ENCODE measurements at places on chromosomes 7 and 10.

- DNase-seq = no peak
Observed at GRCh38 chr7:150621376-150621775, 10.8 kb downstream of the GIMAP6 start.

GRCh38 chr7:26760501-26760900, 103.9 kb downstream of the SKAP2 start:
- no peak for DNase-seq

DNA sequence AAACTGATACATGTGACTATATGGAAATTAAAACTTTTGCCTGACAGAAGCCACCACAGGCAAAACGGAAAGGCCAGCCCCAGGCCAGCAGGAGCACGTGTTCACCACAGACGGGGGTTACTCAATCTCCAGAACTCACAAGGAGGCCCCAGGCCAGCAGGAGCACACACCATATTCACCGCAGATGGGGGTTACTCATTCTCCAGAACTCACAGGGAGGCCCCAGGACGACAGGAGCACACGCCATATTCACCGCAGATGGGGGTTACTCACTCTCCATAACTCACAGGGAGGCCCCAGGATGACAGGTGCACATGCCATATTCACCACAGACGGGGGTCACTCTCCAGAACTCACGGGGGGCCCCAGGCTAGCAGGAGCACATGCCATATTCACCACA, 61.5 kb downstream of the NKX6-2 start:
- no peak for DNase-seq

GRCh38 chr7:76023002-76023401, 24.8 kb downstream of the STYXL1 start:
- peak; percentile 67 for DNase-seq

DNA sequence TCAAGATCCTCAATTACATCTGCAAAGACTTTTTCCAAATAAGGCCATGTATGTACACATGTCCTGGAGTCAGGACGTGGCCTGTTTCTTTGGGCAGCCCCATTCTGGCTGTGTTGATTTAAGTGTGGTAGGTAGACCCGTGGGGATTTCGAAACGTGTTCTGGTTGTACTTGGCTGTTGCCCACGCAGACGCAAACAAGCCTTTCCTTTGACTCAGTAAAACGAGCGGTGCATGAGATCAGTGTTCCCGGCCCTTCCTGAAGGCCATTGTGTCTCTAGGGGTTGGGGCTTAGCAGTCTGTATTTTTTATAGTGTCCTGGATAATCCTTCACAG, 64.8 kb upstream of the DNAJB6 start:
- DNase-seq = no peak

DNA sequence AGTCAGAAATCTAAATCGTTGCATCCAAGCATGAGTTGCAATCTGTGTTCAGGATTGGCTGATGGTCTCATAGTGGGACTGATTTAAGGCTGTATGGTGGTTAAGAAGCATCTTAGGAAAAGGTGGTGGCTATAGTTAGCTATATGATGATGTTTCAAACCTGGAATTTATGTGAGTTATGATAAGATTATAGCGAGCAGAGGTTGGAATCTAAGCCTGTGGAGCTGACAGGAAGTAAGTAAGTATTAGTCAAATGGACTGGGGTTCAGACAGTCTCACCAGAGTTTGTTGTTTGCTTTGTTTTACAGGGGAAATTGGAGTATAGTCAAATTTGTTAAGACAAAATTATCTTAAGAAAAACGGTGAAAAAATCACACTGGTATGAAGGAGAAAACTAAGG, 56.7 kb downstream of the ANKRD7 start:
- DNase-seq = no peak

- DNase-seq = no peak
Observed at GRCh38 chr10:110103921-110104461, 96.2 kb downstream of the ADD3 start.

DNA sequence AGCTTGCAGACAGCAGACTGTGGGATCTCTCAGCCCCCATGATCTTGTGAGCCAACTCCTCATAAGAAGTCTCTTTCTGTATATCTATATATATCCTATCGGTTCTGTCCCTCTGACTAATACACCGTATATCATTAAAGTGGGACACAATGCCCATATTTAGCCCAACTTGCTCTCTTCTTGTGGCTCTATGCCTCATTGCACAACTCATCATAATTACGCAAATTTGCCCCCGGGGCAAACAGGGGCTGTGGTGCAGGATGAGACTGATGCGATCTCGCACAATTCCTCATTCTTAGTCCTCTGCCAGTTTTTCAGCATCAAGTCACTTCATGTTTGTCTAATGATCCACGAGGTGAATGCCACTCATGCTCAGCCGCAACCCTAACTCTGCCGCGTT, 183.2 kb downstream of the PRPF18 start:
- DNase-seq = no peak

- no peak for DNase-seq
Observed at GRCh38 chr10:78510566-78511323, 477.1 kb downstream of the RPS24 start.

GRCh38 chr7:131292141-131292905, 35.4 kb upstream of the MKLN1 start:
- DNase-seq = no peak

DNA sequence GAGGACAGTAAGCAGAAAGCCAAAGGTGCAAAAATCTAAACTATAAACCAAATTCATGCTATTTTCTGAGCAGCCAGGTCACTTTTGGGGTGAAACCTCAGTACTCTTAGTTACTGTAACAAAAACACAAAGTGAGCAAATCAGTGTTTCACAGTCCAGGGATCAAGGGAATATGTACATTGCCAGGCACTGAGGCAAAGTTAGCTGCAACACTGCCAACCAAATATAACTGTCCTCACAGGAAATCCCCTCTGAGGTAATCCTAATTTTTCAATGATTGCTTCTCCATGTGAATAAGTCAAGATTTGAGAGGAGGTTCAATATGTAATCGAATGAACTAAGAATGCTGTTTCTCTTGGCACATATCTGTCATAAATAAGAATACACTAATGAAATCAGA, 229.7 kb downstream of the TSPAN12 start:
- DNase-seq = no peak

- DNase-seq = no peak
Observed at GRCh38 chr10:112914288-112914952, 35.6 kb upstream of the TCF7L2 start.

DNA sequence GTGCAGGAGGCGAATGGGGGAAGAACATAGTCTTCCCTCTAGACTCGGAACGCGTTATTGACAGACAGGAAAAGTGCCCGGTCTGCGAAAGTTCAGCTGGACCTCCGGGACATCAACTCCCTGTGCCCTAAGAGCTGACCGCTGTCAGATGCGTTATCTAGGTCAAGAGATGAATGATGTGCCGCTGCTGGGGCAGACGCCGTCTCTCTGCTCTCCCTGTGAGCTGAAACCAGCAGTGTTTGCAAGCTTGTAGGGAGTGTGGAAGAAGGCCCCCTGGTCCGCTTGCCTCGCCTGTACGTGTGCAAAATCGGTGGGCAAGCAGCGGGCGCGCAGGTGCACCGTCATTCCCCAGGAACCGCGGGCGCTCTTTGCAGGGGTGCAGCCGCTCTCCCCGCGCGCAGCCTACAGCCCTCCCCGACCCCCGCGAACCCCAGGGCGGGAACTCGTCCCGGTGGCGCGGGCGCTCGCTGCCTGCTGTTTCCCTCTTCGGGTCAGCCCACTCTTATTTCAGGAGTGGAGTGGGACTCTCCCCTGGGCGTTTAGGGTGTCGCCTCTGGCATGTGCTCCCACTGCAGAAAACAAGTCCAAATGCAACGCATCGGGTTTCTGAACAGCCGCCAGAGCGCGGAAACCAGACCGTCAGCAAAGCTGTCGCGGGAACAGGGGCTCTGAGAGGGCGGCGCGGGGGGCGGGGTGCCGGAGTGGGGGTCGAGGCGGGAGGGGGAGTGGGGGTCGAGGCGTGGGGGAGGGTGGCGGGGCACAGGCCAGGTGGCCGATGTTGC, 1.8 kb upstream of the PFKFB3 start:
- no peak for DNase-seq

DNA sequence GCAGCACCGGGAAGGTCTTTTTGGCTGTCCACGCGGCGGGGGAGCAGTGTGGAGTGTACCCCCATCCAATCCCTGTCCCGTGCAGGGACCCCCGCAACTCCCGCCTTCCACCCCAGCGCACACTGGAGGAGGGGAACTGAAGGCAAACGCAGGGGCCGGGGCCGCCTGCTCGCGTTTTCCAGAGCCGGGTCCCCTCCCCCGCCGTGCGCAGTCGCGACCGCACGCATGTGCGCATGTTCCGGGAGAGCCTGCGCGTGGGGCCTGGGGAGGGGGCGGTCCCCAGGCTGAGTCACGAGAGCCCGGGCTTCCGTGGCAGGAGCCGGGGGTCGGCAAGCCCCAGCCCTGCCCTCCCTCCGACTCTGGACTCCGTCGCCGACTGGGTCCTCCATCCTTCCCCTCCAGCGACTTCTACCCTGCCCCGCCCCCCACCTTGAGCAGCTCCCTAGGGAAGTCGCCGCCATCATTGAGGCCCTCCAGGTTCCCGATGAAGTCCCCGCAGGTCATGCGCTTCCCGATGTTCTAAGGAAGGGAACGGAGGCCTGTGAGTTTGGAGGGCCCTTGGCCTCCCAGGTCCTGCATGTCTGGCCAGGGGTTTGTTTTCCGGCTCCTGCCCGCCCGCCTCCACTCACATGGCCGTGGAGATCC, 8.0 kb downstream of the PSD start:
- DNase-seq = no peak

DNA sequence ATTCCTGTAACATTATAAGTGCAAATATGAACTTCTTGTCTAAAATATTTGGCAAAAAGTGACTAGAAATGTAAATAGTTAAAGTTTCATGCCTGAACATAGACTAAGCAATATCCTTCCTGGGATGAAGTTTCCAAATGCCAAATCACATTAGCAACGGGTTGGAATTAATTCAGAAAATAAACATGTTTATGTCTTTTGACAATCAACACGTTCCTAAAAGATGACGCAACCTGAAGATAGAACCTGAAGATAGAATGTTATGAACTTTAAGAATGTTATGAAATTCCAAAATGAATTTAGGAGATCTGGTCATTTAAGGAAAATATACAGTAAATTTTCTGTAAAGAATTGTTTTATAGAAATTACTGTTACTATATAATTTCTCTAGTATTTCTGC, 9.2 kb downstream of the LAMB4 start:
- DNase-seq = no peak

DNA sequence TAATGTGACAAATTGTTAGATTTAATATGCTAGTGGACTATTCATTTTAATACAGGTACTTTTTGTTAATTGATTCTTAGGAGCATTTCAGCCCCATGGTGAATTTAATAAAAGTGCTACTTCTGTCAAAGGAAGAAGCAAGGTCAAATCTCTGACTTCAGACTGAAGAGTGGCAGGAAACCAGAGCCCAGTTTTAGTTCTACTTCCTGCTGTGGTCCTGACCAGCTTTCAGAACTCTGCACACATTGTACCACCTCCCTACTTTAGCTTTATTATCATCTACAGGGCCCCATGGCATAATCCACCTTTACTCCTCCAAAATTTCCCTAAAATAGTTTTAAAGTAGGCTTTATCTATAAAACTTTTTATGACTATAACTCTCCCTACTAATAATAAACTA, 33.7 kb downstream of the CTTNBP2 start:
- no peak for DNase-seq

GRCh38 chr10:86377797-86378146, 11.2 kb upstream of the GRID1 start:
- DNase-seq = no peak

DNA sequence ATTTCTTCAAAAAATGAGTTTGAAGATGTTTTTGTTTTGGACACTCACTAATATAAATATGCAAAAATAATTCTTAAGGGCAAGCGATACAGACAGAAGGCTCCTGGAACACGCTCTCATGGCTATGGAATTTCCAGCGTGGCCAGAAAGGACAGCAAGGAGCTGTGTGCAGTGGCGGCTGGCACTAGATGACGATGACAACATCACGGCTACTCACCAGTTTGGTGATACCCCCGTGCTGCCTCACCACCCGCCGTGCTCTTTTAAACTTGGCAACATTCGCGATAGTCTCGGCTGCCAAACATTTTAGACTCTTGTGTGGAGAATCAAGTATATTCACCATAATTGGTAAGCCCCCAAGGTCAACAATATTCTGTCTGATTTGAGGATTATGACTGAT, 54.9 kb downstream of the ODAD2 start:
- no peak for DNase-seq

- no peak for DNase-seq
Observed at GRCh38 chr7:27933671-27934565, 194.0 kb downstream of the TAX1BP1 start.

- no peak for DNase-seq
Observed at GRCh38 chr7:134752006-134752760, 27.3 kb upstream of the CALD1 start.

DNA sequence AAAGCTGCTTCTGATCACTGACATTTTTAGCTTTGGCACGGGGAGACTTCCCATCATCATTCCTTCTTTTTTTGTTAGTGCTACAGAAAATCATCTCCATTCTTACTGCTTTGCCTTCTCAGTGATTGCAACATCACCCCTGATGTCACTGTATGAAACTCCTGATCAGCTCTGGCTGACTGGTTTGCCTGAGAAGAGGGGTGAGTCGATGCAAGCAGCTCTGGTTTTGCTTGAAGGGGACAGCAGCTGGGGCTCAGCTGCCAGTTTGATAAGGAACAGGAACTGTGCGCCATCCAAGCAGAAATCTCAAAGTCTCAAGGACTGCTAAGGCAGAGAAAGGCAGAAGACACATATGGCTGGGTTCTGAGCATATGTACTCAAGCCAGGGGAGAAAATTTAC, 808.5 kb upstream of the CELF2 start:
- DNase-seq = no peak

GRCh38 chr7:138958391-138958956, 22.7 kb downstream of the KIAA1549 start:
- DNase-seq = no peak

- DNase-seq = no peak
Observed at GRCh38 chr7:52838981-52839411, 196.4 kb upstream of the POM121L12 start.

DNA sequence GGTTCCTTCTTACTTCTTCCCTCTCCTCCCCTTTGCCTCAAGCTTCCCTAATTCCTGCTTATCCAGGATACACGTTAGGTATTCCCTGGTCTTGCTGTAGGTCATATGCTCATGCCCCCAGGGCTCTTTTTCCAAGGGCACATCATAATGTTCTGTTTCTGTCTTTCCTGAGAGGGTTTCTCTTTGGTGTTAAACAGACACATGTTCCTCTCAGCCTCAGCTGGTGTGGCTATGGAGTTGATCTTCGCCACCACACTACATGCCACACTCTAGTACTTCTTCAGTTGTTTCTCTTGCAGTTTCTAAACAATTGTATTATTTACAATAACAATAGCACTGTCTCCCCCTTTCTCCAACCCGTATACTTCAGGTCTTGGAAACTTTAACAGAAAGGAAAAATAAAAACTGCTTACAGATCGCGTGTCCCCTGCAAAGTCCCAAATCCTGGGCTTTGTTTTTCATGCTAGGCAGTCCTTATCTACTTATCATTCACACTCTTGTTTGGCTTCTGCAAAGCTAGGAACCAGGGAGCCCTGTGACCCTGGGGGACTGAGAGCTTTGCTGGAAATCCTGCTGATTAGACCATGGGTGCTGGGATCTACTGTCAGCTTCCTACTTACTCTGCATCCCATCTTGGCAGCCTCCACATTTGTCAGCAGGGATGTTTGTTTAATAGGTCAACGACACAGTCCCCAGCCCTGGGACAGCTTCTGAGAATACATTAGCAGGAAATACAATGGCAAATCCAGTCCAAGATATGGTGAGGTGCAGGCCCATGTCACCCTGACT, 193.9 kb upstream of the BMPER start:
- no peak for DNase-seq

GRCh38 chr7:70288781-70289456, 690.6 kb downstream of the AUTS2 start:
- DNase-seq = no peak
